Germinal center (tissue), 1 donor: ENCODE measurements at places on chromosomes 5 and 9.

- no peak for DNase-seq
These were observed 54.3 kb downstream of the FBN2 start for GRCh38 chr5:128483738-128484137.

DNA sequence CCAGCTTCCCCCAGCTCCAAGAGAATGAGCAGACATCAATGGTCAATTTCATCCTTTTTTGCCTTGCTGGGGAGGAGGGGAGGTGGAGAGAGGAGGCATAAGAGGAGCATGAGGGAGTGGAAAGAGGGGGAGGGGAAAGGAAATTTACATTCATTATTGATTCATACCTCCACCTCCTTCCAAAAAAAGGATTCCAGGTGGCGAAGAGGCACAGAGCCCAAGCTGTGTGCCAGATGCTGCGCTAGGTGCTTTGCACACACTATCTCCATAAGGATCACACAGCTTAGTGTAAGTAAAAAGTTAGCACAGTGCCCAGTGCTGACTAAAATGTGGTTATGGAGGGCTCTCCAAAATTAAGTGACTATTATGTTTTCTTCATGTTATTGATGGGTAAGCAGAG is 11.0 kb downstream of the ASTN2 start:
- DNase-seq = no peak

DNA sequence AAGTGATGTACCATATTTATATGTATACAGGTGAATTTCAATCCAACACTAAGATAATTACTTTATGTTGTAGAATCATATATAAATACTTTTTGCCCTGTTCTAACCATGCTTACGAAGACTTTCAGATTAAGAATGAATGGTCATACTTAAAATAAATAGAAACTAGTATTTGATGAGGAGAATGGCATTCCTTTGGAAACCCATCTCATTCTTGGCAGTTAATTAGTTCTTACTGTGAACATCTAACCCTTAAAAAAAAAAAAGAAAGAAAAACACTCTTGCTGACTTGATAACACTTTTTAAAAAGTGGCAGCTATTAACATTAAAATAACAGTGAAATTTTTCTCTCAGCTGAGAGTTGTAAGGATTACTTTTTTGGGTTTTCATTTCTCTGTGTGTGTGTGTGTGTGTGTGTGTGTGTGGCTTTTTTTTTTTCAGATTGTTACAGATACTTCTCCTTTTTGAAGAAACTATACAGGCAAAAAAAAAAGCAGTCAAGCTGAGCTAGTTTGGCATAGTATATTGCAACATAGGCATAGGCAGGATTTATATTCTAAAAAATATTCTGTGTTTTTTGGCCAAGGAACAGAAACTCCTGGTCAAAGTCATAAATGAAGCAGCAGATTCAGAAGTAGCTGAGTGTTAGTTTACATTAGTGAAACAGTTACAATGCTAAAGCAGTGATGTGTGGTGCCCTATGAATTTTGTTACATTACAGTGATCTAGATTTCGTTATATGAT is 163.5 kb downstream of the CD180 start:
- no peak for DNase-seq

DNA sequence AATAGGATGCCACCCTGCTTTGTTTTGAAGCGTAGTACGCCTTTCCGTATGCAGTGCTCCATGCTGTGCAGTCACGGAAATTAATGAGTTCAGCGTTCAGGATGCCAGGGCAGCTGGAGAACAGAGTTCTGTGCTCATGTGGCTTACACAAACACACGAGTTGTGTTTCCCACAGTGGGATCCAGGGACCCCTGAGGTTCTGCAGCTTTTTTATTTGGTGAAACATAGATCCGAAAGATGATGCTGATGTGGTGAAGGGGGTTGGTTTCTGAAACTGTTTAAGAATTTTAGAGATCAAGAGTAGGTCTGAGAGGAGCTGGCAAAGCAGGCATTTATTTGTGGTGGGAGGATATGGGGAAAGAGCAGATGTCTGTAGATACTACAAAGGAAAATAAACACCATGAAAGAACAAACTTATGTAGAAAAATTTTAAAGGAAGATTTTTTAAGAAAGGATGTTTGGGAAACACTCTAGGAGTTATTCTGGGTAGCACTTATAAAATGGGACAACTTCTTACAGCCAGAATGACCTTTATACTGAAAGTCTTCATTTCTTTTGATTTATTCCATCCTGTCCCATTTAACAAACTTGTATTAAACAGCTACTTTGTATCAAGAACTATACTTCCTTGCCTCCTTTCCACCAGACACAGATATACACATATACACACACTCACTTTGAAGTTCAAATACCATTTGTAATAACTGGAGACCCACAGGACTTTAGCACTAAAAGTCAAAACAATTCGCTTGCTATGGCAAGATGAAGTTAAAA is 52.7 kb downstream of the ITGA1 start:
- DNase-seq = no peak

DNA sequence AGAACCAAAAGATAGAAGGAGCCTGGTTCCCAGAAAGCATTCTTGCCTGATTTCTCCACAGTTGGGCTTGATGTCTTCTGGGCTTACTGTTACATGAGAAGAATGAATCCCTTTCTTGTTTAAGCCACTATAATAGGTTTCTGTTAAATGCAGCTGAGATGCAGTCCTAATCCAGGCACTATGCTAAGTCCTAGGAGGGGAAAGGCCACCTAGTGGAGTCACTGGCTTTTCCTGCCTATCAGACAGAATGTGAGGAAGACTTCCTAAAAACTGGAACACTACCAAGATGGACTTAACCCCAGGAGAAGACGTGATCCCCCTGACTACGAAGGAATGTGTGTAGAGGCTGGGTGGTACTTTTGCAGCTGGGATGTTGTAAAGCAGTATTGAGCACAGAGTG is 34.3 kb upstream of the FSD1L start:
- DNase-seq = no peak

GRCh38 chr5:91110686-91111085 is 272.4 kb downstream of the ARRDC3 start:
- no peak for DNase-seq

DNA sequence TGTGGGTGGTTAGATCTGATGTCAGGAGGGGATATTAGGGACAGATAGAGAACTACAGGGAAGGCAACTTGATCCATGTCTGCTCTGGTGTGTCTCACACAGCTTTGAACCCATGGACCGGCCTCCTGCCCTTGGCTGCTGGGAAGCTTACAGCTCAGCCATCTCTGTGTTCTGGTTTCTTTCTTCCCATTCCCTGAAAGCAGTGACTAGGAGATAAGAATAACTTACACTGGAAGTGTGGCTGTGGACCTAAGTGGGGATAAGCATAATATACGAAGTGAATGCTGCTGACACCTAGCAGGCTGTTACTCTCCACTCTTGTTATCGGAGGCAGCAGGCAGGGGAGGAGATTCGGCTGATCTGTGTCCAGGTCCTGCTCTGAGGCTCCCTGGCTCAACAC is 282.3 kb upstream of the TUT7 start:
- DNase-seq = no peak

DNA sequence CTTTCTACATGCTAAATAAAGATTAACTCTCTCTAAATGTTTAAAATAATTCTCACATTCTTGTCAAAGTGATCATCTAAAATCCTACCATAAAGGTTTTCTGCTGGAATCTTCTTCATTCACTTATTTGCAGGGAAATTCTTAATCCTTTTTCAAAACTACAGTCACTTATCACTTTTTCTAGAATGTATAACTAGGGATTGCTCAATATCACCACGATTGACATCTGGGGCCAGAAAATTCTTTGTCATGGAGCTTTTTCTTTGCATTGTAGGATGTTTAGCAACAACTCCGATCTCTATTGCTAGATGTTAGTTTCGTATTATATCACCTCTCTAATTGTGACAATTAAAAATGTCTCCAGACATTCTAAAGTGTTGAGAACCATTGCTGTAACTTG is 344.9 kb upstream of the PIK3R1 start:
- no peak for DNase-seq

GRCh38 chr9:22454016-22454415 is 7.4 kb downstream of the DMRTA1 start:
- DNase-seq = no peak

- DNase-seq = peak; percentile 15
These were observed 15.4 kb upstream of the SMIM15 start for GRCh38 chr5:61177716-61178115.

GRCh38 chr5:15002173-15002572 is 130.6 kb upstream of the ANKH start:
- no peak for DNase-seq

- DNase-seq = no peak
These were observed 409.2 kb upstream of the KLF4 start for GRCh38 chr9:107898761-107899160.
